ENCODE measurements at places on chromosomes 7 and 10. TPM values are rescaled to one million over a fixed set of nuclear protein-coding genes. Genes with fewer than 3 reads are reported as not detected.

ITGA8 gene
- 0.53 TPM for total RNA-seq

NOLC1 gene
- total RNA-seq = 79.2 TPM

CFAP43 gene
- total RNA-seq = 0.15 TPM

SLC18A3 gene
- not detected for total RNA-seq

TDRD1 gene
- not detected for total RNA-seq

ABCC2 gene
- 0.07 TPM for total RNA-seq

CRHR2 gene
- total RNA-seq = not detected

WIPF3 gene
- total RNA-seq = not detected

ENTPD1 gene
- 3.5 TPM for total RNA-seq

OR2A12 gene
- not detected for total RNA-seq

TFPI2 gene
- 59.8 TPM for total RNA-seq

MMRN2 gene
- 199 TPM for total RNA-seq

PLEKHS1 gene
- not detected for total RNA-seq

CYP2E1 gene
- total RNA-seq = under 0.01 TPM

LRRC17 gene
- 3.3 TPM for total RNA-seq

NAT16 gene
- total RNA-seq = not detected

STEAP4 gene
- not detected for total RNA-seq

MKI67 gene
- 44.1 TPM for total RNA-seq

FAM25G gene
- not detected for total RNA-seq

CALHM3 gene
- not detected for total RNA-seq

GATA3 gene
- total RNA-seq = under 0.01 TPM

HHEX gene
- 42.2 TPM for total RNA-seq

ZNF503 gene
- 2.1 TPM for total RNA-seq

ADIRF gene
- total RNA-seq = 71.8 TPM

GIMAP2 gene
- 35.7 TPM for total RNA-seq

RBM20 gene
- 0.15 TPM for total RNA-seq

ITIH5 gene
- 0.30 TPM for total RNA-seq

GJD4 gene
- not detected for total RNA-seq

OR13A1 gene
- not detected for total RNA-seq

POU6F2 gene
- total RNA-seq = not detected

SPDYE6 gene
- total RNA-seq = 0.07 TPM

EBLN1 gene
- not detected for total RNA-seq

TSPAN13 gene
- total RNA-seq = 56.2 TPM

ZCWPW1 gene
- 0.98 TPM for total RNA-seq

UMAD1 gene
- 6.8 TPM for total RNA-seq

OR6V1 gene
- total RNA-seq = not detected

DUSP5 gene
- total RNA-seq = 44.3 TPM

CNOT4 gene
- total RNA-seq = 7.3 TPM

ACHE gene
- total RNA-seq = 0.54 TPM

CHST15 gene
- 14.1 TPM for total RNA-seq

VOPP1 gene
- 155 TPM for total RNA-seq

SPDYE5 gene
- total RNA-seq = not detected
